ENCODE measurements at places on chromosomes 7 and 10.

DNA sequence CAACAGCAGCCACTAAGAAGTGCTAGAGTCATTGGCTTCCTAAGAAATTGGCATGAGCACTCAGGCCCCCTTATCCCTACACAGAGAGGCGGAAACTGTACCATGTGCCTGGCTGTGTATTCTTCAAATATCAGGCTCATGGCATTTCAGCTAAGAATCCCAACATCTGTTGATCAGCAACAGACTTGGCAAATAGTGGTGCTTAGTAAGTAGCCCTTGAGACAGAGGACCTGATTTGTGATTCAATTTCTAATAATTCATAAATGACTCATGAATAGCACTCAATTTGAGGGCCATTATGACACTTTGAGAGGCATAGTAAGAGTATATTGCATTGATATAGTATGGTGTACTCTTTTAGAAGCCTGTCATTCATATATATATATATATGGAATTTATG is 309.1 kb downstream of the LRMDA start:
- no peak for DNase-seq

DNA sequence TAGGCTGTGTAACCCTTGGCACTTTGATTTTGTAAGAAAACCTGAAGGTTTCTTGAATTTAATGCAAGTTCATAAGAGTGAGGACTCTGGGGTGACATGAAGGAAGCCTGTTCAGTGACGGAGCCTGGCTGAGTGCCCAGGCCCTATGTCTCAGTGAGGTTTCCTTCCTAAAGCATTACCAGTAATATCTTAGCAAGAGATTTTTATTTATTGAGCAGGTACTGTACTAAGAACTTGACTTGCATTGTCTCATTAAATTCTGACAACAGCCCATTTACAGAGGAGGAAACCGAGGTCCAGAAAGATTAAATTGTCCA is 197.2 kb downstream of the HECW1 start:
- no peak for DNase-seq

GRCh38 chr7:137967143-137968018 is 34.5 kb downstream of the CREB3L2 start:
- no peak for DNase-seq

DNA sequence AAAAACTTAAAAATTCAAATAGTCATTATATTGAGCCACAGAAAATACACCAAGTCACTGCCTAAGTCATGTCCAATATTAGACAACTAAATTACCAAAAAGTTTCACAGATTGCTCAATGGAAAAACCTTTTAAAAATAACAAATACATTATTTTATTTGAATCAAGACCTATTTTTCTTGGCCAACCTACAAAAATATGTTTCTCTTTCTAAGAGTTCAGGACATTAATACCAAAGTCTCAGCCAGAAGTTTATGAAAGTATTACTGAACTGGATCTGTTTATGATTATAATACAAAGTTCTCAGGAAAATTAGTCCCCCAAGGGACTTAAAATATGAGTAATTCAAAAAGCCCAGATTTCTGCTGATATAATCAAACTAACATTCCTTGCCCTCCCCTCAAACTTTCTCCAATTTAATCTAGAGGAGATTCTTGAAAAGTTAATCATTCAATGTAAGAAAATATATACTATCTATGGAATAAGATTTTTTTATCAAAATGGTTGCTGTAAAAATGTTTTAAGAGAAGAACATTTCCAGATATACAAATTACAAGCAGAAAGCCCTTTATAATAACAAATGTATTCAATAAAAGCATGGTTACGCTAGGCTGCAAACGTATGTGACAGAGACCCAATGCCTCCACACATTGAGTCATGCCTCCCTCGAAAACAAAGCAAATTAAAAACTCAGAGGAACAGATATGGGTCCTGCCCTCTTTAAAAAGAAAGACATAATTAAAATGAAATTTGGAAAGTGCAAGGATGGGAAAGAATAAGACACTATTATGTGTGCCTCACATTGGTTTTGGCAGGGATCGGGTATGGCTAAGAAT is 381.6 kb downstream of the PARD3 start:
- no peak for DNase-seq

- DNase-seq, result no peak
These were observed 240.9 kb upstream of the KAT6B start for GRCh38 chr10:74585231-74586087.

- DNase-seq, result no peak
These were observed 130.1 kb downstream of the CREB5 start for GRCh38 chr7:28542410-28542809.

DNA sequence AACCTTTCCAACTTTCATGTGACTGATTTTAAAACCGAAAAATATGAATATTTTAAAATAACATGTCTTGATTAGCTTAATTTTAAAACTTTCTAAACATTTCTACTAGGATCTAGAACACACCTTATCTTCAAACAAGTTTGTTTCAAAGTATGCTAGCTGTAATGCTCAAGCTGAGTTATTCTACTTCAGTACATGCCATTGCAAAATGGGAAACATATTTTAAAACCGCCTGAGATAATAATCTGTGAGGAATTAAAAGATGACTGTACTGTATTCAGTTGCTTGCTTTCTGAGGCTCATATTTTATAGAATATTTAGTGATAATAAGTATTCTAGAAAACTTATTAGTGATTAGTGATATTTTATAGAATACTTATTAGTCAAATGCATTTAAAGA is 99.6 kb downstream of the LMBR1 start:
- DNase-seq, result no peak

- DNase-seq, result no peak
These were observed 104.0 kb upstream of the GAD2 start for GRCh38 chr10:26112532-26112931.

DNA sequence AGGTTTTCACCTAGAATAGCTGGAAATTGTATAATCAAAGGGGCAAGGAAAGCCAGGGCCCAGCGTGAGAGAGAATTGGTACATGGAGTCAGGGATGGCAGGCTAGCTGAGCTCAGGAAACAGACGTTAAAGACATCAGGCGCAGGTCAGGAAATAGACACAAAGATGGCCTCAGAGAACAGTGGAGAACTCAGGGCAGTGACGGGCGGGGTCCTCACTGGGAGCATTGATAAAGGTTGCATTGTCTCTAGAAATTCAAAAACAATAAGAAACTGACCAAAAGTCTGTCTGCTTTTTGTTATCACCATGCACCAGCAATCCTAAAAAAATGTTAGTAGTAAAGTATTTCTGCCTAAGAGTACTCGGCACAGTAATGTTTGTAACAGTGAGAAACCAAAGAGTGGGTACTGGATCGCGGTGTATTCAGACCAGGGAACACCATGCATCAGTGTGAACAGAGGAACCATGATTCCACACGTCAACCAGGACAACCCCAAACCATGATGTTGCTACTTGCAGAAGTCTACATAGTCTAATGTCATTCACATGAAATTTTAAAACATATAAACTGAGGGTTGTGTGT is 81.9 kb upstream of the AUTS2 start:
- DNase-seq, result no peak

DNA sequence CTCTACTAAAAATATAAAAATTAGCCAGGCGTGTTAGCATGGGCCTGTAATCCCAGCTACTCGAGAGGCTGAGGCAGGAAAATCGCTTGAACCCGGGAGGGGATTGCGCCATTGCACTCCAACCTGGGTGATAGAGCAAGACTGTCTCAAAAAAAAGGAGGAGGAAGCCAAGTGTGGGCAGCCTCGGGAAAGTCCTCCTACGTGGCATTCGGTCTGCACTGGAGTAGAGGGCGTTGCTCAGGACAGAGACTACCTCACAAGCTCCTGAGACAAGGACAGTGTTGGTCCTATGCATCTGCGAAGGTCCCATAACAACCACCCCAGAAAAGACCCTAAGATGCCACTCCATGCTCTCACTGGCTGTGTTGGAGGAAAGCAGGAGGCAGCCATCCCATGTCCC is 10.0 kb upstream of the SERPINE1 start:
- no peak for DNase-seq

DNA sequence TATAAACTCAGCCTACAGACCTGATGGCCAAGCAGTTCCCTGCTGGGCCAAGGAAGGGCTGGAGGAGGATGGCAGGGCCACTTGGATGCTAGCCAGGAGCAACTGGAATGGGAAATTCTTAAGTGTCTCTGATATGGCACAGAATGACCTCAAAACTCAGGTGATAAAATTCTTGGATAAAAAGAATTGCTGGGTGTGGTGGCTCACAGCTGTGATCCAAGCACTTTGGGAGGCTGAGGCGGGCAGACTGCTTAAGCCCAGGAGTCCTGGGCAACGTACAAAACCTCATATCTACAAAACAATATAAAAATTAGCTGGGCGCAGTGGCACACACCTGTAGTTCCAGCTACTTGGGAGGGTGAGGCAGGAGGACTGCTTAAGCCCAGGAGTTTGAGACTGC is 14.0 kb upstream of the PKD1L1 start:
- DNase-seq, result no peak

- no peak for DNase-seq
These were observed 138.0 kb downstream of the PPP1R9A start for GRCh38 chr7:95045236-95045923.

GRCh38 chr7:101363196-101363733 is 590 bp downstream of the COL26A1 start:
- no peak for DNase-seq

DNA sequence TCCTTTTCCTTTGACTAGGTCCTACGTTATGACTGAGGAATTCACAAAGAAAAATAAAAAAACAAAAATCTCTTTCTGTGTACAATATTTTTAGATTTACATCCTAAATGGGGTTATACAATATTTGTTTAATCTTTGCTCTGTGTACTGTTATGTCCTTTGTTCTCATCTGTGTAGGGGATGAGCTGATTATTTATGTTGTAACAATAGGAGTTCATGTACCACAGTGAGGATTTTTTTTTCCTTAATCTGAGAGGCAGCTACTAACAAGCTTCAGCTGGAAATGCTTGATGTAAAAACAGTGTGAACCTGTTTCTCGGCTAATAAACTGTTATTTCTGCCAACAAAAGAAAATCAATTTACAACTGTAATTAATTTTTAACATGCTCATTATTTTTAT is 58.0 kb downstream of the ORC5 start:
- DNase-seq, result no peak

GRCh38 chr7:54877683-54878082 is 118.7 kb upstream of the SEC61G start:
- no peak for DNase-seq

DNA sequence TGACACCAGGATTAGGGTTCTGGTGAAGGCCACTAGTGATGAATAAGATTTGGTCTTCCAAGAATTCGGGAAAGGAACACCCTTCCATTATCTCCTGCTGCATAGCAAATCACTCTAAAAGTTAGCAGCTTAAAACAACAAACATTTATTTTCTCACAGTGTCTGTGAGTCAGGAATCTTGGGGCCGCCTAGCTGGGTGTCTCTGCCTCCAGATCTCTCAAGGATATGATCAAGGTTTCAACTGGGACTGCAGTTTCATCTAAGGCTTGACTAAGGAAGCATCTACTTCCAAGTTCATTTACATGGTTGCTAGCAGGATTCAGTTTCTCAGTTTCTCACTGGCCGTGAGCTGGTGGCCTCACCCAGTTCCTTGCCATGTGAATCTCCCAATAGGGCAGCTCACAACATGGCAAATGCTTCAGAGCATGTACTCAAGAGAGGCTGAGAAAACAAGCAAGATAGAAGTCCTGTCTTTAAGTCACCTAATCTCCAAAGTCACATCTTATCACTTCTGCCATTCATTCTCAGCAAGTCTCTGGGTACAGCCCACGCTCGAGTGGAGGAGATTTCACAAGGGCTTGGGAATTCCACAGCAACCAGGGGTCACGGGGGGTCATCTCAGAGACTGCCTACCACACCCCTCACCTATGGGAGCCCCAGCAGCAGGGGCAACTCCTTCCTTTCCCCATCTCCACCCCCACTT is 26.8 kb downstream of the TLX1 start:
- no peak for DNase-seq

DNA sequence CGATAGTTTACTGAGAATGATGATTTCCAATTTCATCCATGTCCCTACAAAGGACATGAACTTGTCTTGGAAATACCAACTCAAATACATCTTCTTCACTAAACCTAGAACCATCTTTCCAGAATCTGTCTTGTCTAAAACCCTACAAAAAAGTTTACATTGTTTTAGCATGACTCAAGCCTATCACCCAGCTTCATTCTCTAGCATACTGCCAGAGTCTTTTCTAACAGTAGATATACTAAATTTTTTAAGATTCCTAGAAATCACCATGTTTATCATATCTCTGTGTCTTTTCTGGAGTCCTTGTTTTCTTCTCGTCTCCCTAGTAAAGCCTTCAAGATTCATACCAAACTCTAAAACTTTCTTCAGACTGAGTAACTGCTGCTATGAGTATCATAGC is 129.7 kb downstream of the SEMA3E start:
- no peak for DNase-seq

GRCh38 chr7:151930695-151931094 is 25.6 kb upstream of the GALNTL5 start:
- no peak for DNase-seq

DNA sequence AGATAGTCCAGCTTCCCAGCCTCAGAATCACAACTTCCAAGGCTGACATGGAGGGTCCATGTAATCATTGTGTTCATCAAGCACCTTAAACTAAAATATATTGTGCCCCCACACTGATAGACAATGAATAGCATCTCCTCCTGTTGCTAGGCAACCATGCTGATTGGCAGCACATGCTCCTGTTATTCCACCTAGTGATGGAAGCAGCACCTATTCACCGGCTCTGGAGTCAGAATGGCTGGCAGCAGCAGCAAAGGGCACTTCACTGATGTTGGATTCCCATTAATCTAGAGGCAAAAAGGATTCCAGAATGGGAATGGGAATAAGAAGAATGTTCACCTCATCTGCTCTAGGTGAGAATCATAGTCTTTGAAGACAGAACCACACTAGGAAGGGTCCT is 55.0 kb downstream of the RELN start:
- no peak for DNase-seq

GRCh38 chr7:83452256-83452655 is 196.7 kb downstream of the SEMA3E start:
- no peak for DNase-seq

- DNase-seq, result no peak
These were observed 60.4 kb upstream of the KCNIP2 start for GRCh38 chr10:101903827-101904550.

- DNase-seq, result no peak
These were observed 52.0 kb downstream of the PTEN start for GRCh38 chr10:87915406-87915805.

- no peak for DNase-seq
These were observed 55.5 kb downstream of the SORBS1 start for GRCh38 chr10:95505641-95506040.

DNA sequence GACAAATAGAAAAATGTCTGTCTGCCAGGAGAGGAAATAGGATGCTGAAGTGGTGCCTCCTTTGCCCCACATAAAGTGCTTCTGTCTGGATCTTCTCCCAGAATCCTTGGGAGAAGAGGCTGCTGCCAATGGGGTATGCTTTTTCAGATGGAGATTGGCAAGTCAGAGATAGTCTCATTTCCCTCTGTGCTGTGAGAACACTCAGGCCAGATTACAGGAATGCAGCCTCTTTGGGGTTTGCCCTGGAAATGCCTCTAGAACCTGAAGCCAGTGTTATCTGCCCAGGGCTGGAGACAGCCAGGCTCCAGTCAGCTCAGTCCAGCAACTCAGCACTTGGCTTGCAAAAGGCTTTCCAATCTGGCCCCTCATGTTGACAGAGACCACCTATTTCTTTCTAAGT is 119.1 kb upstream of the PHYHIPL start:
- no peak for DNase-seq
